Esophagus squamous epithelium (tissue), 5 donors: ENCODE measurements at places on chromosomes 7 and 10.

DNA sequence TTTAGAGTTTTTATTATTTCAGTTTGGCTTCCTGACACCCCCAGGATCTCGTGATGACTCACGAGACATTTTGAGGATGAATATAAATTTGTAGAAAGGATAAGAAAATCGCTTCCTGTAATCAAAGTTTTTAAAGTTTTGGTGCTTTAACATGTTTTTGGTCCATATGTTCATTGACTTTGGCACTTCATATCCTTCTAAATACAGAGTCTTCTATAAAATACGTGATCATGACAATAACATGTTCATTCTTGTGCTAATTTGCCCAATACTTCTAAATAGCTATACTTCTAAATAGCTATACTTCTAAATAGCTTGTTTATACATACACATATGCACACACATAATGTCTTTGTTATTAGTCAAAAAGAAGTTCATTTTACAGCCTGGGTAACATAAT lies 341.9 kb downstream of the PLXDC2 start:
- no peak for DNase-seq

DNA sequence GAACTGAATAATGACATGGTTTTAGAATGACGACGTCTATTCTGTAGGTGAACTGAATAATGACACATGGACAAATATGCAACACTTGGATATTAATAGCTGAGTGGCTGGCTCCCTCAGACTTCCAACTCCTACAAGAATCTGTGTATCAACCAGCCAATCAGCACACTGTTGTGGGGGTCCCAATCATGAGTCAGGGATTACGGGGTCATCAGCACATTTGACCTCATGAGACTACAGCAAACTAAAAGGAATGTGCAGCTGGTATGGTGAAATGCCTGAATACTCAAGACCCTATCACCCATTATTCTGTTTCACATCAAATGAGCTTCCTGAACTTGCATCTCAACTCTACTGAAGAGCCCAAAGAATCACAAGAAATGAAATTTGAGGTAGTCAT lies 192.5 kb downstream of the ANK3 start:
- no peak for DNase-seq

DNA sequence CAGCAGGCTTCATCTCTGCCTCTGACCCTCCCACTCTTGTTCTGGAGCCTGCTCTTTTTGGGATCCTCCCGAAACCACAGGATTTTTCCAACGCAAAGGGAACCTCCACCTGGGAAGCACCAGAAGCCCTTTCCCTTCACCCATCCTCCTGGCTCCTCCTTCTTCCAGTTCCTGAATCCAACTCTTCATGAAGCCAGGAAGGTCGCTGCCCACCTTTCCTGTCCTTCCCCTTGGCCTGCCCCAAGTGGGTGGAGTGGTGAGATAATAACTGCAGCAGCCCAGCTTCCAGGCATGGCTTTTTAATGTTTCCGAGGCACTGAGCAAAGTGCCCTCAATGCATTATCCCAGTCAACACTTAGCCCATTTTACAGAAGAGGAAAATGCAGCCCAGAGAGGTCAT lies 70.8 kb upstream of the EEPD1 start:
- no peak for DNase-seq

- DNase-seq, result no peak
These were observed 39.0 kb downstream of the SEMA3C start for GRCh38 chr7:80879849-80880248.

GRCh38 chr10:6199131-6199733 lies 3.5 kb upstream of the PFKFB3 start:
- DNase-seq, result no peak
